ENCODE measurements at places on chromosomes 12 and 14.

DNA sequence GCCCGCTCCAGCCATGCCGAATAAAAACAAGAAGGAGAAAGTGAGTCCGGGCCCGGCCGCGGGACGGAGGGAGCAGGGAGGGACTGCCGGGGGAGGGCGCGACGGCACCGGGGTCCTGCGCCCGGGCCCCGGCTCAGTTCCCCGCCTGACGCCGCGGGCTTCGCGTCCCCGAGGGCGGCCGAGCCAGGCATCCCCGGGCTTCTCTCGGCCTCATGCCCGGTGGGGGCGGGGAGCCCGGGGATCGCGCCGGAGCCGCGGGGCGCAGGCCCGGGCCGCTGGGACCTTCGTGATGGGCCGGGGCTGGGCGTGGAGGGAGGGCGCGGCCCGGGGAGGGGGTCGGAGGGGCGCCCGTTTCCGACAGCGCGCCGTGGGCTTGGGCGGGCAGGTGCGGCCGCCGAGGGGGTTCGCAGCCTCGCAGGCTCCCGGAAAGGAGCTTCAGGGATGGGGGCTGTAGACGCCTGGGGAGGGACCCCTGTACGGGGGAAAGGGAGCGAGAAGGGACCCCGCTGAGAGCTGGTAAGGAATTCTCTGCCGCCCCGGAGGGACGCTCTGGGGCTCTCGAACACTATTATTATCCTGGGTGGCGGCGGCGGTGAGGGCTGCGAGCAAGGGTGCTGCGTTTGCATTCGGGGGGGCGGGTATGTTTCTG lies 496 bp downstream of the PPP2R5C start:
- DNase-seq = peak; percentile 22

DNA sequence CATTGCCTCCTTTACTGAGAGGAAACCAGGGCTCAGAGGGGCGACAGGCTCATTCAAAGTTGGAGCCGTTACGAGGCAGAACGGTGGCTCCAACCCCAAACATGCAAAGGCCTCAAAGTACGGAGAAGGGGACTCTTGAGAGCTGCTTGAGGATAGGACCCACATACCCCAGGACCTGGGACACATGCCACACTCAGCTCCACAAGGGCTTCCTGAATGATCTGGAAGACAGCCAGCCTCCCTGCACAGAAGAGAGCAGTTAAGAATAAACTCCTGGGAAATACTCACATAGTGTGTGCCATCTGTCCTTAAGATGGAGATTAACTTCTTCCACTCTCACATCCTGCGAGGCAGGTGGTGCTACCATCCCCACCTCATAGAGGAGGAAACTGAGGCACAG lies 26.6 kb upstream of the NXPH4 start:
- DNase-seq = no peak

DNA sequence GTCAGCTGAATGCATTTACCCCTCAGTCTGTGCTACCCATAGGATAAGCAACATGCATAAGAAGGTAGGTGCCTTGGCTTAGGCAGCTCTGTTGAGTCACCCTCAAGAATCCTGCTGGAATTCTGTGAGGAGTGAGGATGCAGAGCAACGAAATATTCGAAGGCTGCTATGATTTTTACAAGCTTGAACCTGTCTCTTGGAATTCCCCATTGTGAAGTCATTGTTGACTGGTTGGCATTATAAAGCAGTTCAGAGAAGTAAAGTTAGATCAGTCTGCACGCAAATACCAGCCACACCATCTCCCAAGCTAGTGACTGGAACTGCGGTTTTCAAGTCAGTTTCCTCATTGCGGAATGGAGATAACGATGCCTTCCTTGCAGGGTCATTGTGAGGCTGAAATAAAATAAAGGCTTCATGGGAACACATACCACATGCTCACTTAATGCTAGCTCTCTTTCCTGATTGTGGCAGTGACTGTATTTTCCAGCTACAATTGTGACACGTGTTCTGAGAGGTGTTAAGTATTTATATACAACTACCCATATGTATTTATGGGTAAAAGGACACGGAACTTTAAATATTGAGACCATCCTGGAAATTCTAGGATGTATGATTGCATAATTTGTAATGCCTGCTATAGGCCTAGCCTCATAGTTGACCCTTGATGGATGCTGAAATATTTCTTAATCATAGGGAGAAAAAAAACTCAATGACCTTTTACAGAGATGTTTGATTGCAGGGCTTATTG lies 96.7 kb downstream of the ETV6 start:
- DNase-seq = no peak

GRCh38 chr12:106223485-106224354 lies 24.1 kb downstream of the CKAP4 start:
- peak; percentile 54 for DNase-seq

DNA sequence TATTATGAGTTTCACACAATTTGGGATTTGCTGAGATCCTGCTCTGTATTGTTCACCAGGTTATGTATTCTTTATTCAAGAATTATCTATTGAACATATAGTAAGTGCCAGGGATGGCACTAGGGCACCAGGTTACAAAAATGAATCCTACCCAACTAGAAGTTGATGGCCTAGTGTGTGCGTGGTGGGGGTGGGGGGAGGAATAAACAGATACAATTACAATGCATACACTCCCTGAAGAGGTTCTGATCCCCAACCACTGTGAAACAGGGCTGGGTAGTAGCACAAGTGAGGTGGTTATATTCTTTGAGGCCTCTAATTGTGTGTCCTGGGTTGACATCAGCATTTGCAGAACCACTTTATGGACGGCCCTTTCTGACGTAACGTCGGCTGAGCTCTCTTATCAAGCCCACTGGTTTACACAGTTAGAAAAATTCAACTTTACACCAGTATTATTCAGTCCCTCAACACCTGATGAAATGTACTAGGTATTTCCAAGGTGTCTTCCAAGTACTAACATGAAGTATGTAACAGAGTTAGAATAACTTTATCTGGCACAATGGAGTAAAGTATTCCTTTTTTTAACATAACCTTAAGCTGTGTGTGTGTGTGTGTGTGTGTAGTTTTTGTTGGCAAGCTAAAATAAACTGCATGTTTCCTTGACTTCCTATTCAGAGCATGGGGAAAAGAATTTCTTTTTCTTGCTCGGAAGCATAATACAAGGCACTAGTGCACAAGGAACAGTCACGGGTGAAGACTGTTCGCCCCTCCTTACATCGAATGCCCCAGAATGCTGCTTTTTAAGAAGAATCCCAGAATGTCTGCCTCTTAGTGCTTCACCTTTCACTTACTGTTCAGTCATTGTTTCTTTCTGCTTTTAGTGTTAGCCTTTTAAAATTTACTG lies 8.1 kb upstream of the GLRX5 start:
- no peak for DNase-seq

- DNase-seq = no peak
Measured at GRCh38 chr12:16166563-16167470, 110.7 kb downstream of the SLC15A5 start.

GRCh38 chr14:30330445-30330844 lies 228.5 kb upstream of the G2E3 start:
- DNase-seq = no peak

GRCh38 chr14:63361790-63362189 lies 43.1 kb upstream of the GPHB5 start:
- no peak for DNase-seq

DNA sequence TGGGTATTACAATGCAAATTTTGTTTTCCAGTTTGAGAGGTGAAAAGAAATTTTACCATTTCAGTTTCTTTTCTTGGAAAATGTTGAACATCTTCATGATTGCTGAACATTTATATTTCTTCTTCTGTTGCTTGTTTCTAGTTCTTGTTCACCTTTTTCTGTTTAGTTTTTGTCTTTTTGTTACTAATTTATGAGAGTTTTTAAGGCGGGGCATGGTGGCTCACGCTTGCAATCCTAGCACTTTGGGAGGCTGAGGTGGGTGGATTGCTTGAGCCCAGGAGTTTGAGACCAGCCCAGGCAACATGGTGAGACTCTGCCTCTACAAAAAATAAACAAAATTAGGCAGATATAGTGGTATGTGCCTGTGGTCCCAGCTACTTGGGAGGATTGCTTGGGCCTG lies 10.7 kb downstream of the KIF5A start:
- DNase-seq = no peak

DNA sequence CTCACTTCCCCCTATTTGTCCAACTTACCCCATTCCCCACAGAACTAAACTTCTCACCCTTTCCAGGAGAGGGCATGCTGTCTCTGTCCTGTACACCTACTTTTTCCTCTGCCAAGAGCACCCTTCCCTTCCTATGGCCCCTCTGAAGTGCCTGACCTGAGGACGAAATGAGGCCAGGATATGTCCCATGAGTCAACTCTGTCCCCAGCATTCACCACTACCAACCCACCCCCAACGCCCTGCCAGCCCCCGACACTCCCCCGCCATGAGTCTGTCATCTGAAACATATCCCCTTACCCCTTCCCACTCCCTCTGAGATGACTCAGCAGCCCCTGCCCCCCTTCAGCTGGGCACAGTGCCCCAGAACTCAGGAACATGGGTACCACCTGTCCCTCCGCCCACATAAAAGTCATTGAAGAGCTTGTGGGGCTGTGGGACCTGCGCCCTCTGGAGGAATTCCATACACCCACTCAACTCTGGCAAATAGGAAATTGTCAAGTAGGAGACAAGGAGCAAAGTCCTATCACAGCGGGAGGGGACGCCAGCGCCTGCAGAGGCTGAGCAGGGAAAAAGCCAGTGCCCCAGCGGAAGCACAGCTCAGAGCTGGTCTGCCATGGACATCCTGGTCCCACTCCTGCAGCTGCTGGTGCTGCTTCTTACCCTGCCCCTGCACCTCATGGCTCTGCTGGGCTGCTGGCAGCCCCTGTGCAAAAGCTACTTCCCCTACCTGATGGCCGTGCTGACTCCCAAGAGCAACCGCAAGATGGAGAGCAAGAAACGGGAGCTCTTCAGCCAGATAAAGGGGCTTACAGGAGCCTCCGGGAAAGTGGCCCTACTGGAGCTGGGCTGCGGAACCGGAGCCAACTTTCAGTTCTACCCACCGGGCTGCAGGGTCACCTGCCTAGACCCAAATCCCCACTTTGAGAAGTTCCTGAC lies 26.3 kb downstream of the ITGA7 start:
- DNase-seq = no peak

GRCh38 chr14:83085725-83086124 lies 1552.1 kb upstream of the SEL1L start:
- DNase-seq = no peak

DNA sequence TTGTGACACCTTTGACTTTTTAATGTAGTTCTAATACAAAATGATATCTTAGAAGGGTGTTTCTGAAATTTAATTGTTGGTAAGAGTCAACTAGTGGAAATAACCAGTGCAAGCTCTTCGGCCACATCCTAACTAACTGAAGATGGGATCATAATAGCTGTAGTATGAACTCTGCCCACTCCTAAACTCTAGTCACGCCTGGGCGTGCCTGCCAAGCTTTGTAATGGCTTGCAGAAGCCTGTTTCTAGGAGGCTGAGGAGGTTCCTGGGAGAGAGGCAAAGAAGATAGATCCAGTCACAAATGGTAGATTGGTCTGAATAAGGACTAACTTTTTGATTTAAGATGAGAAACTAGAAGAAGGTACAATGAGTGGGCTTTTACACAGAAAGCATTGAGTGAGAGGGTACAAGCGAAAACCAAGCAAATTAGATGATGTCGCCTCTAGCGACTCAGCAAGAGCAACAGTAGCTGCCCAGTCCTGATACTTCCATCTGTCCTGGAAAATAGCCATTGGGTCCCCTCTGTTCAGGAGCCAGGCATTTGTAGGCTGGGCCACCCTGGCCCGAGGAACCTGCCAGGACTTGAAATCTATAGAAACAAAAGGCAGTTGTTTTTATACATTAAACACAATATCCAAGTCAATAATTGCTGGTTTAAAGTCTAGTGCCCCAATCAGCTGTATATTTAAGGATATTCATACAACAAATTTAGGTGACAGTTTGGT lies 148.8 kb downstream of the SLC38A4 start:
- DNase-seq = no peak

GRCh38 chr14:60204104-60204842 lies 39.1 kb upstream of the DHRS7 start:
- DNase-seq = no peak

DNA sequence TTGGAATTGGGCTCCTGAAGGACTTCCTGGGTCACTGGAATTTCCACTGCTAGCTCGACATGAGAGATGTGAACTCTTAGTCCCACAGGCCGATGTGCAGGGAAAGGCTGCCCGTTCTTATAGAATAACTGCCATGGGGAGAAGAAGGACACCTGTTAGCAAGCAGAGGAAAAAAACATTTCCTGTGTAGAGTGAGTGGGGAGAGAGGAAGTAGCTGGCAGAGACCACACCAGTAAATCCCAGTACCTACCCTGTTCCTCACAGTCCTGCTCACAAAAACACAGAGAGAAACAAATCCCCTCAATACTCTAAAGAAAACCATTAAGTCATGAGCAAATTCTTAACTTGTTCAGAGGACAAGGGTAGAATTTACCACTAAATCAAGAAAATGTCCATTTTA lies 29.5 kb downstream of the AREL1 start:
- DNase-seq = no peak

- no peak for DNase-seq
Measured at GRCh38 chr12:132380641-132381040, 51.3 kb upstream of the GALNT9 start.

GRCh38 chr12:87201598-87201997 lies 827.6 kb downstream of the C12orf50 start:
- DNase-seq = no peak

DNA sequence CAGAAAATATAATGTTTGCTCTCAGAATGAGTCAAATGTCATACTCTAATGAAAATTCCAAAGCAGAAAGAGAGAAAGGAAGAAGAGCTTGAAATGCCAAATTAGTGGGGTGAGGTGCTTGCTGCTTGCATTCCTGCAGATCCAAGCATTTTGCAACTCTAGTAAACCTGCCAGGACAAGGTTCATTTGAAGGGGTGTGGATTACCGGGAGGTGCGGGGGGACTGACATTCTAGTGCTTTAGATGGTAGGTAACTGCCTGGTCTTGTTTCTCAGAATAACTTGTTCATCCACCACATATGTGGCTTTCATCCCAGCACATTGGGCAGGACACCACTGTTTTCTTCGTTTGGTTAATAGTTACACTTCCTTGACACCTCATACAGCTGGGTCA lies 144.4 kb downstream of the AKAP6 start:
- DNase-seq = no peak

DNA sequence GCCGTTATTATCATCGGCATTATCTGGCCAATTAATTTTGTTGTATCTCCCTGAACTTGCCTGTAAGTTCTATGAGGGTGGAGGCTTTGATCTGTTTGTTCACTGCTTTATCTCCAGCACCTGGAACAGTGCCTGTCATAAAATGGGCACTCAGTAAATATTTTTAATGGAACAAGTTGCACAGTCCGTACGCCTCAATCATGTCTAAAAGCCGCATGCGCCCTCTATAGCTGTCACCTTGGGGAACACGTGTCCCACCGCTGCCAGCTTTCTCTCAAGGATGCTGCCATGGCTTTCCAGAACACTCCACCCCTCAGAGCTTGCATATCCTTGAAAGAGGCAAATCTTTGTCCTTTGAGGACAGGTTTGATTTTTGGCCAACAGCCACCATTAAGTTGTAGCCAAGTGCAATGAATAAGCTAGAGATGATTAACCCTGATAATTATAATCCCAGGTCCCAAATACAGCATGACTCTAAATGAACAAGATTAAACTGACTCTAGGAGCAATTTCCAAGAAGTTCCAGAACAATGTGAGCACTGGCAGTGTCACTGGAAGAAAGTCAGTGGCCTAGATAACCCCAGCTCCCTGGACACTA lies 55.1 kb downstream of the ERH start:
- no peak for DNase-seq

- no peak for DNase-seq
Measured at GRCh38 chr12:113071135-113072112, 14.9 kb downstream of the DTX1 start.

- no peak for DNase-seq
Measured at GRCh38 chr14:72480464-72481243, 413.2 kb downstream of the DPF3 start.

Data from activated CD4-positive, alpha-beta T cell treated with anti-CD3 and anti-CD28 coated beads for 1 hour (primary cell).